Ascending aorta (tissue), 2 donors: ENCODE measurements at places on chromosomes 3 and 15.
A peak's percentile ranks its signal among the peaks of the same experiment; 100 is the strongest.

- no peak for DNase-seq
These were observed 184.6 kb downstream of the C3orf38 start for GRCh38 chr3:88334187-88334868.

DNA sequence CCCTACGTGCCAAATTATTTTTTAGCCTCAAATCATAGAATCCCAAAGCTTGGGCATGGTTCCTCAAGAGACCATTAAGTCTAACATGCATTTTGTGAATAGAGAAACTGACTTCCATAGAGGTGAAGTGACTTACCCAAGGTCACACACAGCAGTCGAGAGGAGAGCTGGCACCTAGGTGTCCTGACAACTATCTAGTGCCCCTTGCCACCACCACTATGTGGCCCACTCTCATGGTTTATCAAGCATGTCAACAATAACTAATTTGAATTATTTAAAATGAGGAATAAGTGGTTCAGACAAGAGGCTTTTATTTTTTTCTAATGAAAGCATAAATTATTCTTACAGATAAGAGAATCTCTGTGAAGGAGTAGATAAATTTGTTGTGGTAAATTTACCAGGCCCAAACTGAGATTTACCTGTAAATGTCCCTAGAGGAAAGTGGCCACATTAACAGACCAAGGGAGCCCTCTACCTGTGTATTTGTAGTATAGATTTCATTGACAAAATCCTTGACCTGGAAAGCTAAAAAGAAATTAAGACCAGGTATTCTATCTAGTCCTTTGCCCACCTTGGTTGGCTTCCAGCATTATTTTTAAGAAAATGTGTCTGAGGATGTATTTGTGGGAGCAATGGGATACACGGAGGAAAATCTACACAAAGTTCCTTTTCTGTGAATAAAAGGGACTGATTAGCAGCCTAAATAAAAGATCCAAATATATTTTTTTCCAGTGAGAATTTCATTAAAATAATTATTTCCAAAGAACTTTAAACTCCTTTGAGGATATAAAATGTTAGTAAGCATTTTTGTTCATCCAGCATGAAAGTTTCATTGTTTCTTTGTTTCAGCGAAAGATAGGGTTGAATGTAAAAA lies 49.1 kb downstream of the IQCH start:
- DNase-seq = no peak

GRCh38 chr3:165192610-165193192 lies 3.5 kb downstream of the SLITRK3 start:
- DNase-seq = no peak

GRCh38 chr3:128598884-128599664 lies 51.5 kb downstream of the RPN1 start:
- DNase-seq = no peak

DNA sequence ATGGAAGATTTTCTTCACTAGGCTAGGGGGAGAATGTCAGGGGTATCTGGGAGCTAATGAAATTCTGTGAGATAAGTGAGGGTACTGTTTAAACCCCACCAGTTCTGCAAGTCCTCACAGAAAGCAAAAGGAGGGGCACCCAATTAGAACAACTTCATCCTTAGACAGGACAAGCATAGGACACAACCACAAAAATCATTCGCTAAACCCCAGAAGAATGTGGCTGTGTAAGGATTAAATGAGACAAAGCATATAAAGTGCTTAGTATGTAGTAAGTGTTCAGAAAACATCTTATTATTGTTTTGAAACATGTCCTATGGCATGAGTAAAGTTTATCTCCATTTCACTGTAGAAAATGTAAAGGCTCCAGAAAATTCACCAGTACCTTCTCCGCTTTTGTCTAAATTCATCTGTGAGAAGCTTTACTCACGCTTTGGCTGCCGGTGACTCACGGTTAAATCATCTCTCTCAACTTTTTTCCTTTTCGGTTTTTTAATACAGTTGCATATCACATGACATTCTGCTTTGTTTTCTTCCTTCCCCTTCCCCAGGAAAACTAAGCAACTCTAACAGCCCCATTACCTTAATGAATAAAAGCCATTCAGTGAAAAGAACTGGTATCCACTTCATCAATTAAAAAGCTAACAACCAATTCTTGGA lies 1.7 kb downstream of the CLRN1 start:
- no peak for DNase-seq

DNA sequence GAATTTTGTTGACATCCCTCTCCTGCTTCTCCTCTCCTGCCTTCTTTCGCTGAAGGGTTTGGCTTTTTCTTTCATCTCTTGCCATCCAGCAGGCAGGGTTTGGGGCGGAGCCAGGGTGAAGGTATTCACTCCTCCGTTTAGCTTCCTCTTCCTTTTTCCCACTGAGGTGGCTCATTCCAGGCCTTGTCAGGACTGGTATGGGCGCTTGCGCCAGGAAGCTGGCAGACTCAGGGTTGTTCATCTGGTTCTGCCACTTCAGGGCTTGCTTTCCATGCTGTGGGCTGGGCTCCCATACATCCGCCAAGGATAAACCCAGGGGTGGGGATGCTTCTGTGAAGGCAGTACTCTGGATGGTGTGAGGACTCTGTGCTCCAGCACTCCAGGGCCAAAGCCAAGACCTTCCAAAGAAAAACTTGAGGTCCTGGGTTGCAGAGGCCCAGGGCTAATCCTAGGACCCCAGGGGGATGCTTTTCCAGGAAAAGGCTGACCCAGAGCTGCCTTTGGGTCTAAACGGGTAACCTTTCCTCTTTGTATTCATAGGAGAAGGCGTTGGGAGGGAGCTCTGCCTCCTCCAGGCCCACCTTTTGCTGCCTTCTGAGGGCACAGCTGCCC lies 7.7 kb upstream of the AMOTL2 start:
- DNase-seq = no peak

DNA sequence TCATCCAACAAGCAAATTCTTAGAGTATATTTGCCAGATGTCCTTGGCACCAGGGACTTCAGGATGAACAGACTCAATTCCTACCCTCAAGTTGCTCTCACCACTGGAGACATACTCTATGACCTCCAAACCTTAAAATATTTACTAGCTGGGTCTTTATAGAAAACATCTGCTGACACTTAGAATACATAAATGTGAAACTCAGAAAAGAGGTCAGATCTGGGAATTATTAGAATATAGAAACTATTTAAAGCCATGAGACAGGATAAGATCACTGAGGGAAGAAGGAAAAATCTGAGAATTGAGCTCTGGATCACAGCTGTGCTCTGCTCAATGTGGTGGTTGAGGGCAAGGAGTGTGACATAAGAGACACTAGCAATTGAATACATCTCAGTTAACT lies 695.4 kb upstream of the UBE2E2 start:
- no peak for DNase-seq

DNA sequence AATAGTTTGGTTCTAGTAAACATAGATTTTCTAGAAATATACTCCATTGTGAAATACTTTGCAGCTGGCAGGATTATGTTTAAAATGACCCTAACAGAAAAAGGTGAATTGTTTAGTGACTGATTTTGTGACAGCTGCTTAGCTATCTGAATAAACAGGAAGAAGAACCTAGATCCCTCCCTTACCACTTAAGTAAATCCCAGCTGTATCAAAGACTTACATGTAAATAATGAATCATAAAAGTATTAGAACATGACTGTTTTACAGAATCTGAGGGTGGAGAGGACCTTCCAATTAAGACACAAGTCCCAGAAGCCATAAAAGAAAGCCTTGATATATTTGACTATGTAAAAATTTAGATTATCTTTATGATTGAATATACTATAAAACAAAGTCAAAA lies 15.9 kb downstream of the SLC49A4 start:
- no peak for DNase-seq

- peak; percentile 22 for DNase-seq
These were observed 115.8 kb downstream of the KBTBD8 start for GRCh38 chr3:67113802-67114407.

DNA sequence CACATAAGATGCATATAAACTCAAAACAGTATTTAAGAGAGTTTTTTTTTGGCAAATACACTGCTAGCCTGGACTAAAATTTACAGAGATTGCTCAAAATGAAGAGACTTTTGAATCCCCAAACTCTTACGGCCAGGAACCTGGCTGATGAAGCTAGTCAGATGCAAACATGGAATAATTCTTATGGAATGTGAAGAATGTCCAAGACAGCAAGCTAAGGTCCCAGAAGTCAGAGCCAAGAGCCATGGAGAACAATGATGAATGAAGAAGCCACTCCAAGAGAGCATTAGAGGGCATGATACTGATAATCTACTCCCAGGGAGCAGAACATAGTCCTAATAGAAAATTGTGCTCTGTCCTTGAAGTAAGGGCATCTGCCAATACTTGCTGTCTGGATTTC lies 705.5 kb downstream of the DIPK2A start:
- DNase-seq = no peak

GRCh38 chr15:52251144-52251860 lies 44.3 kb downstream of the MYO5C start:
- DNase-seq = no peak

DNA sequence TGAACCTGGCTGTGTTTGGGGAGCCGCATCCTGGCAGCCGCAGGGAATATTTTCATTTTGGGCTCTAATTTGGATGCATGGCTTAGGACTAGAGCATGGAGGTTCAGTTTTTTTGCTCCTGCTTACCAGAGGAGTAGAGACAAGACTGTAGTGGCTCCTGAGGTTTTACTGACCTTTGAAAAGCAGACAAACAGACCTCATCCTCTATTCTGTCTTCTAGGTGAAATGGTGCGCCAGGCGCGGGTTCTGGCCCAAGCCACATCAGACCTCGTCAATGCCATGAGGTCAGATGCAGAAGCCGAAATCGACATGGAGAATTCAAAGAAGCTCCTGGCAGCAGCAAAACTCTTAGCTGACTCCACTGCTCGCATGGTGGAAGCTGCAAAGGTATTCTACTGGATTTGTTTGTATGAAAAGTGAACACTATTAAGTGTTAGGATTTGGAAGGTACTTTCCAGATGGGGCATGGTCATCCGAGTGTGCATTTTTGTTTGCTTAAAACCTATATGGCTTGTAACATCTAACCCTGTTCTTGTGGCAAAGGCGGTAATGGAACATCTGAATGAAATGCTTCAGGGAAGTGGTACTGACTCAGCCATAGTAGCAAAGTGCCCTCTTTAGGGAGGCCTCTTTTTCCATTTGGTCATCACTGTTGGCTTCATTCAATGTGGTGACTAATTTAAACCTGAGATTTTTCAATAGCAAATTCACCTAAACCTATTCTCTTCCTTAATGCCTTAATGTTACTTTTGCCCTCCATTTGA lies 330.7 kb upstream of the TPM1 start:
- DNase-seq = no peak

GRCh38 chr15:68230157-68231100 lies 901 bp upstream of the CLN6 start:
- DNase-seq = no peak

GRCh38 chr3:120908030-120908794 lies at the start of gene STXBP5L:
Gene STXBP5L (plus strand): TSS chr3:120908205. CDS start chr3:120909579, 1,374 bp downstream.
- DNase-seq = peak; percentile 63

- no peak for DNase-seq
These were observed 5.2 kb downstream of the KCTD6 start for GRCh38 chr3:58497097-58497496.

DNA sequence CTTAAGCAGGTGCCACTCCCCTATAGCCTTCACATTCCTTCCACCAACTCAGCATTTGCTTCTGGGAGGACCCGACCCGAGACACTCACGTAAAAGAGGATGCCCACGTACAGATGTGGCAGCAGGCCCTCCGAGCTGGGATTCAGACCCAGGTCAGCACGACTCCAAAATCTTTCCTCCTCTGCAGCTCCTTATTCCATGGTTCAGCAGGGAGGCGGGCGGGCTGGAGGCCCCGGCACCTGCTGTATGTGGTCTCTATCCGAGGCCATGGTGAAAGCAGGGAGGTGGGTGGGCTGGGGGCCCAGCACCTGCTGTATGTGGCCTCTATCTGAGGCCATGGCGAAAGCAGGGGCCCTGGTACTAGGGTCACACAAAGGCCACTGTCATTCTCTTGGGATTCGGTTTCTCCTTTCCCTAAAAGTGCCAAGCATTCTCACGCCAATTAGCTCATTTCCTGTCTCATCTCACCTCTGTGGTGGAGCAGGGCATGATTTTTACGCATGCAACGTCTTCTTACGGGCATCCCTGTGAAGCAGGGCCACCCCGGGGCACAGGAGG lies 5.9 kb upstream of the MUC4 start:
- DNase-seq = no peak

DNA sequence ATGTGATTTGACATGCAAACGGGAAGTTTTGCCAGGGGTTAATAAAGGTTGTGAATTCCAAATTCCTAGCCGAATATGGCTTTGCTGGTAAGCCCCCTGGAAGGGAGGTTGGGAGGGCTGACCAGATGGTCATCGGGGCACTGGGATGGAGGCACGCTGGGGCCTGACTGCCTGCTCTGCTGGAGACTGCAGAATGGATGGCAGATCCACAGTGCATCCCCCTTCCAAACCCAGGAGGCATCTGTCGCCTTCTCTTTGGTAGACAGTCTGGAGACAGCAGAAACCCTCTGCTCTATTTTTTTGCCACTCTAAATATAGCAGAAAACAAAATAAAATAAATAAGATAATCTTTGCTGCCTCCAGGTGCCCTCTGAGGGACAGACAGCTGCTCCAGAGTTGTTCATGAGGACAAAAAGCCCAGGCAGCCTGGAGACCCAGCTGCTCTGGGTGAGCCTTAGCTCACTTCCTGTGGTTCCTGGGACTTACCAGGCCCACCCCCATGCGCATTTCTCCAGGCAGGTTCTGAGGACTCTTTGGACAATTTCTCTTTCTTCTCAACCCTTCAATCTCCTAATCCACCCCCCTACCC lies 6.1 kb upstream of the SPTBN5 start:
- no peak for DNase-seq

DNA sequence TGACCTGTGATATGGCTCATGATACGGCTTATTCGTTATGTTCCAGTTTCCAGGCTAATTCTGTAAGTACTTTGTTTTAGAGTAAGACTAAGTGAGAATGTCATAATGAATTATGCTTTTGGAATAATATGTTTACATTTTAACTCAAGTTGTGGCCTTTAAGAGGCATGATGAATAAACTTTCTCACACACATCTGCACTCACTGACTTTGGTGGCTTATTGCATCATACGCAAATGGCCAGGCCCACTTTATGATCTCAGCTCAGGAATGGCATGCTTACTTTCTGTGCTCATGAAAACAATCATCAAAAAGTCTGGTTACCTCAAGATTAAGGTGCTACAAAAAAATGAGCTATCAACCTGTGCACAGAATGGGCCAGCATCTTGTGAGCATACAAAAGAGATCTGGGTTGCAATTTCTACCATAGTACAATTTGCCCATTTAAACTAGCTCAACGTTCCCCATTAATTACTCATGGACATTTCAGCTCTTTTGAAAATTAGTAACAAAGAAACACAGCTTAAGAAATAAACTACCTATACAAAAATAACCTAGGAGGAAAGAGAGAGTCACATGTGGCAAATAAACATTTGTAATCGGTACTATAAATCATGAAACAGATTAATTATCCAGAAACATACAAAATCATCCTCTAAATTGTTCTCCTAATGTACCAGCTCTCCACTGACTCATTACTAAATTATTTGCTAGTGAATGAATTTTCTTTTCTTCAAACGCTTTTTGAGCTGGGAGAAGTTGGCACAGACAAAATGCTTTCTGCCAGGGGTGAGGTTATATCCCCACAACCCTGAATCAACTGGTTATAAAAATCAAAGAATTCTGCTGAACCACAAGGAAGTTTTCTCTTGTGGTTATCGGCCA lies 439.0 kb upstream of the ADAMTS9 start:
- no peak for DNase-seq

GRCh38 chr3:56792193-56792592 lies 9.6 kb downstream of the ARHGEF3 start:
- DNase-seq = no peak
